ENCODE measurements at places on chromosomes 4 and X. TPM values are rescaled to one million over a fixed set of nuclear protein-coding genes. Genes with fewer than 3 reads are reported as not detected.

The GSX2 gene
- not detected for total RNA-seq

GRCh38 chr4:85946821-85947220 lies 413.0 kb downstream of the MAPK10 start:
- DNase-seq = no peak
- H3K36me3 ChIP-seq = no peaks in the 10 kb centered on the region
- H3K27me3 ChIP-seq = no peaks in the 10 kb centered on the region
- no peak overlapping the region for H3K4me3 ChIP-seq

GRCh38 chr4:37828843-37829242 lies 2.4 kb downstream of the PGM2 start:
- H3K27me3 ChIP-seq = no peaks in the 10 kb centered on the region
- H3K4me1 ChIP-seq = peaks cover 2% of the 10 kb centered on the region
- peaks cover 2% of the 10 kb centered on the region for H3K36me3 ChIP-seq
- no peak overlapping the region for H3K4me3 ChIP-seq
- DNase-seq = no peak

GRCh38 chr4:98568941-98569663 lies 89.3 kb downstream of the TSPAN5 start:
- no peaks in the 10 kb centered on the region for H3K27me3 ChIP-seq
- H3K27ac ChIP-seq = no peak overlapping the region
- DNase-seq = no peak
- H3K4me3 ChIP-seq = no peak overlapping the region
- no peaks in the 10 kb centered on the region for H3K36me3 ChIP-seq

The SRPK3 gene
- total RNA-seq = 8.0 TPM

DNA sequence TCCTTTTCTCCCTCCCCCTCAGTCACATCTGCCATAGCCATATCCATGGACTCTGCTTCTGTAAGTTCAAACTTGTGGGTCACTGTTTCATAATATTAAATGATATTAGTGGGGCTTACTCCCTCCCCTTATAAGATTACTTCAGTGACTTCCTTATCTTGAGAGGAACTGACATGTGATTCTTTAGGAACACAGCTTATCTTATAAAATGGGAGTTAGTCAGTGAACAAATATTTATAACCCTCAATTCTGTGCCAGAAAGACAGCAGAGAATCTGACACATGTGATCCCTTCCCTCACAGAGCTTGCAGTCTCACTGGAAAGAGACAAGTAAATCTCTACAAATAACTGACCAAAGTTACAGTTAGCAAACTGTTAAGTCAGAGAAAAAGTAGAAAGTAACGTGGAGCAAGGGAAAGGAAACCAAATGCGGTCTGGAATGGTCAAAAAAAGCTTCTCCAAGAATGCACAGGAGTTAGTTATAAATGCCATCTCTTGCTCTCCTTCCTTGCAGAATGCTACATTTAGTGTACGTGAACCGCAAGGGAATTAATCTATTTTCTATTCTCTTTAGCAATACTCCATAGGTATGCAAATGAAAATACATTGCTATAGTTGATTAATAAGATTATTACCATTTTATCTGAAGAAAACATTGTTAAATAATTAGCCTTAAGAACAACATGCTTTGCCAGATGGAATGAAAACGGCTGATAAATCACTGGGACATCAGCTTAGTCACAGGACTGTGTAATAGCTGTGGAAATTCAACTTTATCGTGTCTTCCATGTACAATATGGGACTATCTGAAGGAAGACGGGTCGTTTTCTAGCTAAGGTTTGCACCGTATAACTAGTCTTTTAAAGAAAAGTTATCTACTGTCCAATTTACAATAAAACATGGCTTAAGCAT lies 29.0 kb downstream of the SGMS2 start:
- no peaks in the 10 kb centered on the region for H3K4me1 ChIP-seq
- DNase-seq = no peak
- H3K36me3 ChIP-seq = no peaks in the 10 kb centered on the region
- H3K27me3 ChIP-seq = no peaks in the 10 kb centered on the region
- no peak overlapping the region for H3K4me3 ChIP-seq

GRCh38 chr4:48780865-48781214 lies 761 bp upstream of the FRYL start:
- no peak for DNase-seq
- H3K36me3 ChIP-seq = no peaks in the 10 kb centered on the region
- H3K27me3 ChIP-seq = no peaks in the 10 kb centered on the region
- peak overlapping the region; percentile 83 for H3K27ac ChIP-seq

DNA sequence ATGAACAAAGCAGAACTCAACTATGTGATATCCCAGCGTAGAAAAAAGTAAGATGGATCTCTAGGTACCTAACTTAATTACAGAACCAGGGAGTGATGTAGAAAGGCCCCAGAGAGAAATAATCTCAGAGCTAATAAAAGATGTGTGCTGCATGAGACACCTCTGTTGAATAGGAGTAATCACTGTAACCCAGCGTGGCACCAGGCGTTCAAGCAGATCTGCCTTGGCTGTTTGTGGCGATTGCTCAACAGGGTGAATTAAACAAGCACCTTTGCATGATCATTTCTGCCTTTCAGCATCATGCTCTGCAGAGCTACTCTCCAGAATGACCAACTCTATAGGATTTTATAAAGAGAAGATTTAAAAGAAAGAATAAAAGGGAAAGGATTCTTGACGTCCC lies 81.7 kb upstream of the KCNIP4 start:
- no peaks in the 10 kb centered on the region for H3K27me3 ChIP-seq
- no peaks in the 10 kb centered on the region for H3K4me1 ChIP-seq
- no peak overlapping the region for H3K4me3 ChIP-seq
- no peak for DNase-seq
- H3K36me3 ChIP-seq = no peaks in the 10 kb centered on the region
- H3K27ac ChIP-seq = no peak overlapping the region

- H3K27ac ChIP-seq = no peak overlapping the region
- no peaks in the 10 kb centered on the region for H3K4me1 ChIP-seq
- H3K4me3 ChIP-seq = no peak overlapping the region
- H3K27me3 ChIP-seq = no peaks in the 10 kb centered on the region
- no peaks in the 10 kb centered on the region for H3K36me3 ChIP-seq
- DNase-seq = no peak
Observed at GRCh38 chr4:165839615-165840333, 33.3 kb upstream of the TLL1 start.

The MAGEE1 gene
- 6.1 TPM for total RNA-seq

The TREX2 gene
- 4.5 TPM for total RNA-seq

The MAGEE2 gene
- total RNA-seq = not detected

DNA sequence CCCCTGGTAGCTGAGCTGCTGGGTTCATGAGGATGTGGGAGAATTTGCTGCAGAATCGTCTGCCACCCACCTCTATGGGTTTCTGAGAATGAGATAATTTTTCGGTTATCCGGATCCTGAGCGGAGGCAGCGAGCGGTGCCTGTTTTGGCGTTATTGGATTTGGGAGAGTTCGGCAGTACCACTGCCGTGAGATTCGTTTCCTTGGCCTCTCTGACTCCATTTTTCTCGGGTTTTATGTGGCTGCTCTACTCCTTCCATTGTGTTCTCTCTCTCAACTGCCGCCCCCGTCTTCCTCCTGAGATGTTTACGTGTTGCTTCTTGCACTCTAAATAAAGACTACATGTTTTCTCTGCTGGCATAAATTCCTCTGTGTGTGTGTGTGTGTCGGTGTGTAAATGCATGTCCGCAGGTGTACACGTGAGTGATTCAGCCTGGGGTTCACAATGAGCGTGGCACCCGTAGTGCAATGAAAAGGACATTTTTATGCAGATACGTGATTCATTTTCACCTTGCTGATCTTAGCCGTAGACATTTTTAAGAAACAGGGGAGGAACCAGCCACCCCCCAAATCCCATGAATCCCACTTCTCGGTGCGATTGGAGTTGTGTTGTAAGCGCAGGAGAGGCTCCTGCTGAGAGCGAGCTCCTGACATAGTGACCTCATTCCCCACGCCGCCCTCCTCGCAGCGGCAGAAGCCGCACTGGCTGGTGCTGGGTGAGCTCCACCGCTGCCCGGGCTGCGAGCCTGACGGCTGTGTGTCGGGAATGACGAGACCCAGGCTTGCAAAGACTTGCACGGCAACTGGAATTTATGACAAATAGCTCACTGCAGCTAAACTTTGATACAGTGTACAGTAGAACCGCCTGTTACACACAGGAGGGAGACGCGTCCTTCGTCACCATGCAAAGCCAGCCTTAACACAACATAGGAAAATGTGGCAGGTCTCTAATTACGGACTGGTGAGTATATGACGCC lies 82.2 kb downstream of the STOX2 start:
- H3K36me3 ChIP-seq = no peaks in the 10 kb centered on the region
- DNase-seq = peak; percentile 90
- H3K4me3 ChIP-seq = peak overlapping the region; percentile 11
- no peaks in the 10 kb centered on the region for H3K4me1 ChIP-seq

- no peak overlapping the region for H3K4me3 ChIP-seq
- no peaks in the 10 kb centered on the region for H3K4me1 ChIP-seq
- H3K36me3 ChIP-seq = no peaks in the 10 kb centered on the region
- DNase-seq = no peak
- H3K27ac ChIP-seq = no peak overlapping the region
- no peaks in the 10 kb centered on the region for H3K27me3 ChIP-seq
Observed at GRCh38 chr4:100799761-100800539, 282.1 kb upstream of the EMCN start.

The PLXNB3 gene
- 18.0 TPM for total RNA-seq

DNA sequence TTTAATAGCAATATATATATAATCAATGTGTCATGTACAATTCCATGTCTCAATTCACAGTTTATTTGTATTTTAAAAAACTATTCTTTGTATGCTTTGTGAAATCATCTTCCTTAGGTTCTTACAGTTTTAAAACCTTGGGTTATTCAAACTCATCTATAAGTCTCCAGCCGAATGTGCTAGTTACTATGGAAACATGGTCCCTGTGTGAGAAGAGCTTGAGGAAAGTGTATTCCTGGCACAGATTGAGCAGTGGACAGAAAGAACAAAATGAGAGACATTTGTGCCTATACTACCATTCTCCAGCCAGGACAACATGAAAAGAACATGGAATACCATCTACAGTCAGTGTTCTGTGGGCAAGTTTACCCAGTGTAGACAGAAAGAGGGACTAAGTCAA lies 103.4 kb downstream of the EFHC2 start:
- H3K36me3 ChIP-seq = no peaks in the 10 kb centered on the region
- DNase-seq = no peak
- H3K4me1 ChIP-seq = no peaks in the 10 kb centered on the region
- no peak overlapping the region for H3K27ac ChIP-seq
- no peak overlapping the region for H3K4me3 ChIP-seq

GRCh38 chrX:56284269-56284668 lies 52.1 kb downstream of the KLF8 start:
- H3K4me1 ChIP-seq = no peaks in the 10 kb centered on the region
- DNase-seq = no peak
- H3K27me3 ChIP-seq = no peaks in the 10 kb centered on the region
- H3K36me3 ChIP-seq = peaks cover 2% of the 10 kb centered on the region
- H3K27ac ChIP-seq = no peak overlapping the region

GRCh38 chrX:137031517-137032340 lies 2.1 kb downstream of the GPR101 start:
- H3K27ac ChIP-seq = no peak overlapping the region
- DNase-seq = no peak
- peak overlapping the region; percentile 44 for H3K4me3 ChIP-seq
- H3K4me1 ChIP-seq = no peaks in the 10 kb centered on the region
- H3K36me3 ChIP-seq = no peaks in the 10 kb centered on the region

The EGF gene
- 0.54 TPM for total RNA-seq

DNA sequence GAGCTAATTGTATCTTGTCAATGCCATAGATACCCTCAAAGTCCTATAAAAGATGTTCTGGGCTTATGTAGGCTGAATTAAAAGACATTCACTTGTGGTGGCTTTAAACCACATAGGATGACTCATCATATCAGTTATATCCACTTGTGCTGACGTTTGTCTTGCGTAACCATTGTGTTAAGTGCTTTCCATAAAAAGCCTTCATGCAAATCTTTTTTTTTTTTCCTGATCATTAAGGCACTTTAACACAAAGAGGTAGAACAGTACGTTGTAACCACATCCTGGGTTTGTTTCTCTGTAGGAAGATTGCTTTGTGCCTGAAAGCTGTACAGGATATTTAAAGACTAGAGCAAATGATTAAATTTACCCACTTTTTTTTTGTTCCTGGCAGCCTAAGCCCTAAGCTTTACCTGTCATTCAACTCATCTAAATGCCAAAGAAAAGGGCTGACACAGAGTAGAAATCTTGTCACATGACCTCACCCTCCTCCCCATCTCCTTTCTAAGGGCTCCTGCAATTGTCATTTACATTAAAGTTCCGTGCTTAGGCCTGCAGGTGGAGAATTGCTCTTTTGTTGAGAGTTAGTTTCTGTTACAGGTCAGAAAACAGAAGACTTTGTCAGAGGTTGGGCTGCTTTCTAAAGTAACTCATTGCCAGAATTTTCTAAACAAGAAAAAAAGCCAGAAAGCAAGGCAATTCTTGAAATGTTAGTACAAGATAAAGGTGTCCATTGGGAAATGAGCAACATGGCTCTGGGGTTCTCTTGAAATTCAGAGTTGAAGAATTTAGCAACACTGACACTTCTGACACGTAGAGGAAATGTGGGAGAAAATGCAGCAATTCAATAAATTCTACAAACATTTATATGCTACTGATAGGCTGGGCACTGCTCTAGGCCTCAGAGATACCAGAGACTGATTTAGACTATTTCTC lies 555.6 kb downstream of the PPARGC1A start:
- H3K27me3 ChIP-seq = no peaks in the 10 kb centered on the region
- H3K4me1 ChIP-seq = no peaks in the 10 kb centered on the region
- H3K4me3 ChIP-seq = no peak overlapping the region
- no peak for DNase-seq
- H3K36me3 ChIP-seq = no peaks in the 10 kb centered on the region

The PPP2R3B gene
- 7.8 TPM for total RNA-seq

DNA sequence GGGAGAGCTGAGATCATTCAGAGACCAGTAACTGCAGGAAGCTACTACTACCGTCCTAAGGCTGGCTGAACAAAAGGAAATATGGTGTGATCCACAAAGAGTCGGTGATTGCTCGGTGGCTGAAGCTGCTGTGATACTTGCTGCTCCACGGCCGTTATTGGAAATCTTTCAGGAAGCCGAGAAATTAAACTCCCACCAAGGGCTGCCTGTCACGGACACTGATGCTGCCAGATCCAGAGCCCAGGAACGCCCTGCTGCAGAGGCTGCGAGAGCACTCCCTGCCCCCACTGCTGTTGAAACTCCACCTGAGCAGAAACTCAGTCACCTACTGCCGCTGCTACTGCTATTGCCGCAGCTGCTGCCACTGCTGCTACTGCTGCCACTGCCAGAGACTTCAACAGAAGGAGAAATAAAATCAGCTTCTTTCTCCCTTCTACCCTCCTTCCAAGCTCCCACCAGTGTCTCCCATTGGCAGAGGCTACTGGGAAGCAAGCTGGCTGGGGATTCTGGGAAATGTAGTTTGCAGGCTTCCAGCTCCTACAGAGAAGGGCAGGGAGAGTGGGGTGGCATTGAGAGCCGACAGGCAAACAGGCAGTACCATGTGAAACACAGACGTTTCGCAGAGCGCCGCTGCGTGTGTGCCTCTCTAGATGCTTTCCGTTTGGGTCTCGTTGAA lies 126.0 kb upstream of the ENPP6 start:
- H3K27ac ChIP-seq = no peak overlapping the region
- H3K4me1 ChIP-seq = no peaks in the 10 kb centered on the region
- DNase-seq = peak; percentile 79
- no peaks in the 10 kb centered on the region for H3K36me3 ChIP-seq
- no peaks in the 10 kb centered on the region for H3K27me3 ChIP-seq
- H3K4me3 ChIP-seq = peak overlapping the region; percentile 82

- no peaks in the 10 kb centered on the region for H3K4me1 ChIP-seq
- H3K36me3 ChIP-seq = no peaks in the 10 kb centered on the region
- H3K27me3 ChIP-seq = no peaks in the 10 kb centered on the region
- H3K4me3 ChIP-seq = no peak overlapping the region
- no peak overlapping the region for H3K27ac ChIP-seq
- no peak for DNase-seq
Observed at GRCh38 chrX:75158054-75158453, 2.0 kb upstream of the ABCB7 start.

The LPAR4 gene
- 0.62 TPM for total RNA-seq

The ZNF157 gene
- total RNA-seq = 0.72 TPM

All from aorta (tissue), 5 donors.